NCI-H345 (cell line): ENCODE measurements at places on chromosomes 6 and 20.

- peak; percentile 26 for DNase-seq
Measured at GRCh38 chr6:18262702-18263417, 1.5 kb downstream of the DEK start.

- DNase-seq, result no peak
Measured at GRCh38 chr6:123802351-123802696, 1.3 kb upstream of the NKAIN2 start.

GRCh38 chr20:57049296-57049695 lies 217.1 kb downstream of the BMP7 start:
- no peak for DNase-seq

DNA sequence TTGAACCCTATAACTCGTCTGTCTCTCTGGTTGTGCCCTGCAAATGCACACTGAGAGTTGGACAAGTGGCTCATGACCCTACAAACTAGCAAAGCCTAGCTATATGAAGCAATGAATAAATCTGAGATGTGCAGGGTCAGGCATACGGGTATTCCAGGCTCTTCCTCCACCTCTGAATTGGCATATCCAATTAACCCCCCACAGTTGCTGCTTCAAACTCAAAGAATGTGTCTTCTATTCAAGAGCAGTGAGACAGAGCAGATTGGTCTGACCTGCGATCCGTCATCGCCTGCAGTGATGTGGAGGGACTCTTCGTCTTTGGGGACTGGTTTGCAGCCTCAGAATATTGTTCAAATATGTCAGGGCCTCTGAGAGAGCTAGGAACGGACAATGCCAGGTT lies 59.8 kb downstream of the LAMP5 start:
- no peak for DNase-seq

DNA sequence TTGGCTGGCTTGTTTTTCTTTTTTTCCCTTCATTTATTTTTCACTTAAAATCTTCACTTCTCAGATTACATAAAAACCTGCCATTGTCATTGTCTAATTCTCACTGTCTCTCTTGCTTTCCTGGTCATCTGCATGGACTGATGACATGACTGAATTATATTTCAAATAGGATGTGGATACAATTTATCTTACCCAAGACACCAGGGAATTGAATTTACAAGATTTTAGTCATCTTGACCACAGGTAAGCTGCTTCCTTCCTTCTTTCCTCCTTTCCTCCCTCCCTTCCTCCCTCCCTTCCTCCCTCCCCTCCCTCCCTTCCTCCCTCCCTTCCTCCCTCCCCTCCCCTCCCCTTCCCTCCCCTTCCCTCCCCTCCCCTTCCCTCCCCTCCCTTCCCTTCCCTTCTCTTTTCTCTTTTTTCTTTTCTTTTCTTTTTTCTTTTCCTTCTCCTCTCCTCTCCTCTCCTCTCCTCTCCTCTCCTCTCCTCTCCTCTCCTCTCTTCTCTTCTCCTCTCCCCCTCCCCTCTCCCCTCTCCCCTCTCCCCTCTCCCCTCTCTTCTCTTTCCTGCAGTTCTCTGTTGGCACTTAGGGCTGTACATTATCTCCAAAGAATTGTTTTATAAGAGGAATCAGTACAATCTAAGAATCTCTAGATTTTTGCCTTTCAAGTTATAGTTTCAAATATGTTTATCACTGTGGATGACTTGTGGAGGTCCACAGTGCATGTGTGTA lies 171.5 kb downstream of the CARMIL1 start:
- DNase-seq, result no peak

- DNase-seq, result no peak
Measured at GRCh38 chr6:90294614-90294988, 2.0 kb downstream of the BACH2 start.

DNA sequence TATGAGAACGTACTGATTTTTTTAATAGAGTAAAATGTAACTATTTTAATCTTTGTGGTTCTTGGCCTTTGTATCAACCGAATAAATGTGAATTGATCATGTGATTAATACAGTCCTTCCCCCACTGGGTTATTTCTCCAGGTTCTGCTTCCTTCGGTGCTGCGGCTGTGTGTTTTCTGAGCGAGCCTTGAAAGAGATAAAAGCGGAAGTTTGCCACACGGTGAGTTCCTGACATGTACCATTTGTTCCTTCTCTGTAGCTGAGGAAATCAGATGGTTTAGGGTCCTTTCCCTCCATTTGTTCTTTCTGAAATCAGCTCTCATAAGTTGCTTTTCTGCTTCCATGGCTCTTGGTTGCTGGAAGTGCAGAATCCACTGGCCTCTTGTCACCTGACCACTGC lies 15.5 kb downstream of the RTF2 start:
- DNase-seq, result no peak

DNA sequence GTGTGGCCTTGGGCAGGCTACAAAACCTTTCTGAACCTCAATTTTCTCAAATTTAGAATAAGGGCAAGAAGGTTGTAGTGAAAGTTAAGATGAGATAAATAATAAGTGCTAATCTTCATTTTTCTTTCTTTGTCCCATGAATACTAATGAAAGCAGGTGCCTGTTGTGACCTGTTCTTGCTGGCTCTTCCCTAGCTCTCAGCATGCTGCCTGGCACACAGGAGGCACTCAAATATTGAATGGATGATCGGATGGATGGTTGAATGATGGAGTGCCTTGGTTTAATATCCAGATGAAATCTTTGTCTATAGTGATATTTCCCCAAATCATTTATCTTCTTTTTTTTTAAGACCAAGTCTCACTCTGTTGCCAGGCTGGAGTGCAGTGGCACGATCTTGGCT lies 15.0 kb downstream of the PBOV1 start:
- DNase-seq, result peak; percentile 47

DNA sequence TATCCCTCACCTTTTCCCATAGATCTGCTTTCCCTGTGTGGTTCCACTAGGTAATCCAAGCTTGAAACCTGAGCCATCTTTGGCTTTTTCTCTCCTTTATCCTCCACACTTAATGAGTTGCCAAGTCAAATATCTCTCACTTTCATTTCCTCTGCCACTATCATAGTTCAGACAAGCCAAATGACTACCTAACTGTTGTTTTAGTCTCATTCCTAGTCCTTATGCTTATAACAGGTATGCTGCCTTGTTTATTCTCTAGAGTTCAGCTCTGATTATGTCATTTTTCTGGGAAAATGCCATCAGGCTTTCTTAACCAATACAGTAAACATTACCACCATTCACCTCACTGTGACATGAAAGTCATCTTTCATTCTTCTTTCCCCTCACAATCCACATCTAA lies 6.5 kb downstream of the EFHC1 start:
- DNase-seq, result no peak

DNA sequence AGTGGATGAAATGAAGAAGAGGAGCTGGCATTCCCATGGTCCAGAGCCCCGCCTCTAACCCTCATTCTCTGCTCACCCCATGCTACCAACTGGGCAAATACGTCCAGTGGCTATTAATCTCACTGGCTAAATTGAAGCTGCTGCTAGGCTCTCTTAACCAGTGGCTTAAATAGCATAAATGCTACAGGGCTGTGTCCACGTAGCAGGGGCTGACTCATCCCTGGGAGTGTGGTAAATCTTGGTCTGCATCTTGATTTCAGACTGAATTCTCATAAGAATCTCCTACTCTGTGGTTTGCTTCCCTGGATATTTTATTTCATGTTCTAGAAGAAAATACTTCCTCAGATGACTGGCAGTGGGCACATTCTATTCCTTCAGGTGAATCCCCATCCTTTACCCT lies 193.1 kb upstream of the ARG1 start:
- DNase-seq, result no peak

DNA sequence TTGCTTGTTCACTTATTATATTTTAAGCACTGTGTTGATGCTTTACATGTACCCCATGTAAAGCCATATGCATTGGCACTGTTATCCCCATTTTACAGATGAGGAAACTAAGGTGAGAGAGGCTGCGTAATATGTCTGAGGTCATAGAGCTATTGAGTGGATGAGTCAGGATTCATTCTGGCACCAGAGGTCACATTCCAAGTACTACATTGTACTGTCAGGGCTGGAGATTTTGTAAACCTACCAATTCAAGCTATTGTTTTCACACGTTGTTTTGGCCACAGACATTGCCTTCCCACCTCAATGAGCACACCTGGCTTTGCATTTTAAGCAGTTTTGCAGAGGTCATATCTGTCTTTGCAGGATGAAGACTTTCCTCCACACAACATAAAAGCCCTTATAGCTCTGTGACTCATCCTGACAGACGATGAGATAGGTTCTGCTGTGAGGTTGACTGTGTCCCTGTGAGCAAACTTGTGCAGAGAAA lies 33.2 kb downstream of the ANKS1A start:
- DNase-seq, result no peak

- DNase-seq, result no peak
Measured at GRCh38 chr6:119346450-119346849, 3.1 kb downstream of the MAN1A1 start.
